ENCODE measurements at places on chromosomes 3 and 15. TPM values are rescaled to one million over a fixed set of nuclear protein-coding genes. Genes with fewer than 3 reads are reported as not detected.

MAGEF1 gene
- total RNA-seq: 9.0 TPM

CDC25A gene
- total RNA-seq: 0.61 TPM

- no peak overlapping the region for H3K27ac ChIP-seq
- H3K27me3 ChIP-seq: no peaks in the 10 kb centered on the region
- H3K36me3 ChIP-seq: no peaks in the 10 kb centered on the region
- no peak for DNase-seq
Measured at GRCh38 chr15:74205582-74205947, 3.0 kb upstream of the STRA6 start.

DNA sequence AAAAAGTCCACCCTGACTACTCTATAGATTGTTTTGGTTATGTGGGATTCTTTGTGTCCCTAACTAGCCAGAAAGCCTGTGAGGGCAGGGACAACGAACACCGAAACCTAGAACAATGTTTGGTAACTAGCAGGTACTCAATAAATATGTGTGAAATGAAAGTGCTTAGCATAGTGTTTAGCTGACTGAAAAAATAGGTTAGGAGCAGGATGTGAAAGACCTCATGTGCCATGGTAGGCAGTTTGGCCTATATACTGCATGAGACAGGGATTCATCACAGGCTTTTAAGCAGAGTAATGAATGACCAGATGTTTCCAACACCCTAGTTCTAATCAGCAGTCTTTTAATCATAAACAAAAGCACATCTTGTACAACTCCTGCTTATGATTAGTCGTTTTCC is 64.2 kb downstream of the MYO5A start:
- DNase-seq: no peak
- no peaks in the 10 kb centered on the region for H3K36me3 ChIP-seq
- H3K4me3 ChIP-seq: no peak overlapping the region
- H3K4me1 ChIP-seq: peaks cover 33% of the 10 kb centered on the region
- no peak overlapping the region for H3K27ac ChIP-seq
- H3K27me3 ChIP-seq: no peaks in the 10 kb centered on the region

- H3K36me3 ChIP-seq: peaks cover 18% of the 10 kb centered on the region
- no peak overlapping the region for H3K4me3 ChIP-seq
- no peaks in the 10 kb centered on the region for H3K27me3 ChIP-seq
- H3K27ac ChIP-seq: no peak overlapping the region
Measured at GRCh38 chr3:72816862-72817355, 31.3 kb downstream of the SHQ1 start.
